ENCODE measurements at places on chromosomes 5 and 9.

GRCh38 chr9:121693388-121693670 is 41.9 kb downstream of the DAB2IP start:
- no peak for DNase-seq

- no peak for DNase-seq
Observed at GRCh38 chr5:102532123-102532522, 33.3 kb upstream of the SLCO6A1 start.

DNA sequence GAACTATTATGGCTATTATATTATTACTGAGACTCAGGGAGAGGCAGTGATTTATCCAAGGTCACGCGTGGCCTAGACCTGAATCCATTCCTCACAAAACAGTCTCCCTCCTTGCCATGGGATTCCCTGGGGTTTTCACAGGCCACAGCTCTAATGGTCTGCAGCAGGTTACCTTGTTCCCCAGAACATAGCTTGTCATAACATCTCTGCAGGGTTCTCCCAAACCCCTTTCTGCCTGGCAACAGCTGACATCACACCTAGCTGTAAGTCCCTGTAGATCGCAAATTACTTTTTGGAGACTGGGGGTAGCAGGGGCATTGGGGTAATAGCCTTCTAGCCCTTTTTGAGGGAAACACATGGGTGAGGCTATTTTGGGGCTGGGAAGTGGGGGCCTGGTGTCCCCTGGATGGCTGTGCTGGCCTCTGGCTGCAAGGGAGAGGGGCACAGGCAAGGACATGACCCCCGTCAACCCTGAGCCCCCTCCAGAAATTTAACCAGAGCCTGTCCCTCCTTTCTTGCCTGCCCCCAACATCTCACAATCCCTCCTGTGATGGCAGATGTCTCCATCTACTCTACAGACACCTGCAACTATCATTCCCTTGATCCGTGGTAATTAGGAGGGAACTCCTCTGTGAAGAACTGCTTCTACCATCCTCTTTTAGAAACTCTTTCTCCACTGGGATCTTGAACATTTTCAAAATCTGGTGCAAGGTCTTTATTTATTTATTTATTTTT is 1.3 kb downstream of the CD74 start:
- no peak for DNase-seq

- no peak for DNase-seq
Observed at GRCh38 chr5:115873392-115873791, 31.7 kb downstream of the AP3S1 start.

DNA sequence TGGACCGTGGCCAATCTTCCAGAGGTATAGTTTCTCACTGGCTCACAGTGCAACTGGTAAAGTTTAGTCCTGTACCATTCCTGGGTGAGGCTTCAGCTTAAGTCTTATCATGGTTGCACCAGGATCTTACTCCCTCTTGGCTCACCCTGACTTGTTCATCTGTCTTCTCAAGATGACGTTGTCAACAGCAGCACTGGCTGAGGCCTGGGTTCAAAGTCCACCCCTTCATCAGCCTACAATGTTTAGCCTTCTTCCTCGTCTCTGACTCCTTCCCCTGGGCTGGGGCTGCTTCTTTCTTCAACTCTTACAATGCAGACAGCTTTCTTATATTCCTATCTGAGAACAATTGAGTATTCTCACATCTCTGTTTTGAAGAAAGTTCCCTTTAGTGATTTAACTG is 311.1 kb upstream of the CLINT1 start:
- no peak for DNase-seq

DNA sequence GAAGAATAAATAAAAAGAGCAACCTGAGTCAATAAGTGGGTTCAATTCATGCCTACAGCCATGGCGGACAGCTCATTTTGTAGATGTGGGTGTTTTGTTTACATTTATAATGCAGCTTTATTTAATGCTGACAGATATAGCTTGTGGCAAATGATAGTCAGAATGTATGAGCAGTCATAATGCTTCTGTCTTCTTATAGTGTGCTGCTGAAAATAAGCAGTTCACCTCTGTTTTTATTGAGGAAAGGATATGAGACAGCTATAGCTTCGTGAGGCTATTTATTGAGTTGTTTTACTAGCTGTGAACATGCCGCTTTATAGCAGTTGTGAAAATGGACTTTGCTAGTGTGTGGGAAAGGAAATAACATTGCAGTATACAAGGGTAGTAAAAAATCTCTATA is 147.4 kb downstream of the PBX3 start:
- DNase-seq = no peak

DNA sequence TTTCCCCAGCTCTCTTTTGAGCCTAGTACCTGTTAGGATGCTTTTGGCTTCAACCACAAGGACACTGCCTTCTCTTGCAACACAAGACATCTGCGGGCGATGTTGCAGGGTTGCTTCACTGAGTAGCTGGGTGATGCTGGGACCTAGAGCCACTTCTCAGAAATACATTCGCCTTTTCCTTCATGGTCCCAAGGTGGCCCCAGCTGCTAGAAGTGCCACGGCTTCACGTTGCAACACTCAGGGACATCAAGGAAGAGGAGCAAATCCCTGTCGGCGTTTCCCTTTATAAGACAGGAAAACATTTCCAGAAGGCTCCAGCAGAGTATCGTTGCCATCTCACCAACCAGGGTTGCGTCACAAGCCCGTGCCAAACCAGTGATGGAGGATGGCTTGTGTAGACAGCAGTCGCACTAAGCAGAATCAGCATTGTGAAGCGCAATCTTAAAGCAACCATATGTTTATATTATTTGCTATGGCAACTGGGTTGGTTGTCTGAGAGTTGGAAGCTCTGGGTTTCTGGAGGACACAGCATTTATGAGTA is 62.7 kb downstream of the ANKRD33B start:
- DNase-seq = no peak

DNA sequence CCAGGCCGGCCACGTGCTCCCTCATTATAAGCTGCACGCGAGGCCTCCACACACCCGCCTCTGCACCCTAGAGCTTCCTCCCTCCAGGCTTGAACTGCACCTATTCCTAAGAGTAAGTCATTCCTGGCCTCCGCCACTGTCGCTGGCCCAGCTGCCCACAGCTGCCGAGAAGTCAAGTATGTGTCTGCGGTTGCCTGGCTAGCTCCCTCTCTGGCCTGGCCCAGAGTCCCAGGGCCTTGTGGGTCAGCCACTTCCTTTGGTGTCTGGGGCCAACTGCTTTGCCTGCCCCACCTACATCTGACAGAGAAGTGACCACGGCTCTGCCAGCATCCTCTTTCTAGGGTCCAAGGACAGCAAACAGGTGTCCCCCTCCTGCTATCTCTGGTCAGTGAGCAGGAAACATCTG is 18.3 kb downstream of the ABO start:
- DNase-seq = no peak

Measured in esophagus squamous epithelium (tissue), 5 donors.